Stimulated activated naive CD4-positive, alpha-beta T cell treated with Interleukin-2 at 50 U/mL for 16 hours (primary cell): ENCODE measurements at places on chromosomes 7 and 10.

DNA sequence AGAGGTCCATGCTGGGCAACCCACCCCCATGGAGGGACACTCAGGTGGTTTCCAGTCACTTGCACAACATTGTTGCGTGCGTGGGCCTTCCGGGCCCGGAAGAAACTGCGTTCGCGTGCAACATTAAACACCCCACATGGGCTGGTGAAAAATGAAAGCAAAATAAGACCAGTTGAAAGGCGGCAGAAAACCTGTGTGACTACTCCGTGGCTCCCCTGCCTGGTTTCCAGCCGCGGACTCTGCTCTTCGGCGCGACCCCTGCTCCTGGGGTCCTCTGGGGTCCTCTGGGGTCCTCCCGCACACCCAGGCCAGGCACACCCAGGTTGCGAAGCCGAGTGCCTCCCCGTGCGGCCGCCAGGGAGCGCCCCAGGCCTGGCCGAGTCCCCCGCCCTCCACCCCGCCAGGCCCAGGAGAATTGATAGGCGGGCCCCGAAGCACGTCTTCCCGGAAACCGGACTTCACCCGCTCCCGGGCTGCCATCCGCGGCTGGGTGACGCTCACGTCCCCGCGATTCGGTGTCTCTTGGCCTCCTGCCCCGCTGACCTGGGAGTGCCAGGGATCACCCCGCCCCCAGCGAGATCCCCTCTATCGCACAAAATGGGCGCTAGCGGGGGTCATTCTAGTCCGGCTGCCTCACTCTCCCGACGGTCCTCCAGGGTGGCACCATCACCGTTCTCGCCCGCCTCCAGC, 1.9 kb upstream of the SH2D4B start:
- peak; percentile 65 for DNase-seq

GRCh38 chr10:113613977-113614690, 49.7 kb downstream of the NRAP start:
- DNase-seq, result no peak

DNA sequence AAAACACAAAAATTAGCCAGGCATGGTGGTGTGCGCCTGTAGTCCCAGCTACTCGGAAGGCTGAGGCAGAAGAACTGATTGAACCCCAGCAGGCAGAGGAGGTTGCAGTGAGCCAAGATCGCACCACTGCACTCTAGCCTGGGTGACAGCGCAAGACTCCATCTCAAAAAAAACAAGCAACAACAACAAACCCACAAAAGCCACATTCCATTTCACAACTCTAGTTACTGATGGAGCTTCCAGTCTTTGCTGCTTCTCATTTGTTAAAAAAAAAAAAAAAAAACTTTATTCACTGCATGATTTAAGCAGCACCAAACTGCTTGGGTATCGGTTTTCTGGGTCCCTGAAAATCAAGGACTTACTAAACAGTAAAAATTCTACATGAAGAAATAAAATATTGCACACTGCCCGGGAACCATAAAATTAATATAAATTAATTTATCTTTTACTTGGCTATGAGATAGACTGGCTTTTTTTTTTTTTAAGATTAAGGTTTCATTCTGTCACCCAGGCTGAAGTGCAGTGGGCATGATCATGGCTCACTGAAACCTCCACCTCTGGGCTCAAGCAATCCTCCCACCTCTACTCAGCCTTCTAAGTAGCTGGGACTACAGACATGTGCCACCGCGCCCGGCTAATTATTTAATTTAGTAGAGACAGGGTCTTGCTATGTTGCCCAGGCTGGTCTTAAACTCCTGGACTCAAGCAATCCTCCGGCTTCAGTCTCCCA, 42.0 kb downstream of the SRPK2 start:
- no peak for DNase-seq

DNA sequence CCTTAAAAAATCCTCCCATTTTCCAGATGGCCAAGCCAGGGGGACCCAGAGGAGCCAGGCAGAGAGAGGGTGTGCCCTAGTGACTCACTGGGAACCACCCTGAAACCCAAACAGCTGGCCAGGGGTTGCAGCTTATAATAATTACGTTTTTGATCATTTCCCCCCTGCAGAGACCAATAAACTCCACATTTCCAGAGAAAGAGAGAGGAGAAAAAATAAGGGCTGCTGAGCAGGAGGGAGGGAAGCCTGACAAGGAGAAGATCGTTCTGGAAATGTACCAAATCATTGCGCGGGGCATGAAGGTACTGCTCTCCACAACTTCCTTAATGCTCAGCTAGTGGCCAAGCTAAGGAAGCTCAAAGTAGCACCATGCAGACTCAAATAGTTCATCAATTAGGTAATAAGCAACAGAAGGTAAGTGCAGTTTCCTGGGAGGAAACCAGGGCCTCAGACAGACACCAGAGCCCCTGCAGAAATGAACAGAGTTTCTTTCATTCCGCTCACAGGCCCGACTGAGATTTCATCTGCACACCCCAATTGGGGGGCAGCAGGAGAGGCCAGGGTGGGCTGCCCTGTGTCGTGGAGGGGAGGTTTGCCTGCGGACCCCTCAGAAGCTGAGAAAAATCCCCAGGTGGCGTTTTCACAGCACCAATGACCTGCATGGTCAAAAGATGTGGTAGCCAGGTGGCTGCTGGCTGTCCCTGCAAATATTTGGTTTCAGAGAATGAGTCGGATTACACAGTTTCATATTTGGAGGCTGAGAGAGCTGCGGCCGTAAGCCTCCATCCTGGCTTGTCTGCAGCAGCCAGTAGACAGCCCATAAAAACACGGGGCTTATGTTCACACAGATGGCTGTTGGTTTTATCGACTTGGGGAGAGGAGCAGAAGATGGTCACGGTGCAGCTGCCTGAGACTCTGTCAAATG, 153.2 kb upstream of the LYZL2 start:
- no peak for DNase-seq

- DNase-seq, result no peak
Measured at GRCh38 chr10:123797813-123798212, 93.8 kb downstream of the CPXM2 start.

GRCh38 chr7:79403451-79403850, 50.0 kb downstream of the MAGI2 start:
- DNase-seq, result no peak

GRCh38 chr7:29538389-29538788, 25.2 kb upstream of the PRR15 start:
- DNase-seq, result no peak

GRCh38 chr10:92914478-92915325, 66.4 kb downstream of the EXOC6 start:
- DNase-seq, result peak; percentile 23

DNA sequence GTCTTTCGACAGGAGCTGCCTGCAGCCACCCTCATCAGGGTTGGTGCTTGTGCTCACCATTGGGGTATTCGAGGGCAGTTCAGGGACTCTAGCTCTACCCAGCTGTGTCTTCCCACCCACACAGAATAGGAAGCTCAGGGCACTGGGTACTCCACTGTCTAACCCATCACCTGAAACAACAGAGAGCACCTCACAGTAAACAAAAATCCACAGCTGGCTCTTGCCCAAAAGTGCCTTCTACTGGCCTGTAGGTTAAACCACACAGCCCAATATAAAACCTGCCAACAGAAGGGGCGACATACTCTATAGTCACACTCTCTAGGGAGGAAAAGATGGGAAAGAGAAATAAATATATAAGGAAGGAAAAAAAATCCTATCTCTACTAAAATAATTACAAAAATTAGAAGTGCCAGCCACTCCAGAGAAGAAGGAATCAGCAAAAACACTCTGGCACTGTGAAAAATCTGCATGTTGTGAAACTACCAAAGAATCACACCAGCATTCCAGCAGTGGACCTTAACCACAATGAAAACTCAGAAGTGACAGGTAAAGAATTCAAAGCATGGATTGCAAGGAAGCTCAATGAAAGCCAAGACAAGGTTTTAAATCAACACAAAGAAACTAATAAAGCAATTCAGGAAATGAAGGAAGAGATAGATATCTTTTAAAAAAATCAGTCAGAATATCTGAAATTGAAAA, 110.0 kb downstream of the HGF start:
- no peak for DNase-seq

GRCh38 chr10:43064331-43065075, 12.4 kb upstream of the RET start:
- DNase-seq, result no peak

DNA sequence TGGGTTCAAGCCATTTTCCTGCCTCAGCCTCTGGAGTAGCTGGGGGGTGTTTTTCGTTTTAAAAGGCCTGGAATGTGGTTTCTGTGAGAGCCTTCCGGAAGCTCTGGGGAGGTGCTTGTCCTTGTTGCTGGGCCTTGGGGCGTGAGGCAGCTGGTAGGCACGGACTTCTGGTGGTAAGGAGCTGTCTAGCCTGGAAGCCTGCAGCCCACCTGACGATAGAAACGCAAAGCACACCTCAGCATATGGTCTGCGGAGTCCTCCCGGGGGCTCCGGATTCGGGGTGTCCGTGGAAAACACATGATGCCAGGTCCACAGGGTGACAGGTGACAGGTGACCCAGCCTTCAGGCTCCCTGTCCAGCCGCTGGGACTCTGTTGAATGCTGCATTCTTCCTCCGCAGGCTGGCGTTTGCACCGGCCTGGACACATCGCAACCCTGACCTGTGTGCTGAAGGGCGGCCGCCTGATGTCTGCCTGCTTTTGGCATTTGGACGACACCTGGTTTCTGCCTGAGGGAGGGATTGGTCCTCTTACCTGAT, 37.3 kb downstream of the INPP5A start:
- no peak for DNase-seq

DNA sequence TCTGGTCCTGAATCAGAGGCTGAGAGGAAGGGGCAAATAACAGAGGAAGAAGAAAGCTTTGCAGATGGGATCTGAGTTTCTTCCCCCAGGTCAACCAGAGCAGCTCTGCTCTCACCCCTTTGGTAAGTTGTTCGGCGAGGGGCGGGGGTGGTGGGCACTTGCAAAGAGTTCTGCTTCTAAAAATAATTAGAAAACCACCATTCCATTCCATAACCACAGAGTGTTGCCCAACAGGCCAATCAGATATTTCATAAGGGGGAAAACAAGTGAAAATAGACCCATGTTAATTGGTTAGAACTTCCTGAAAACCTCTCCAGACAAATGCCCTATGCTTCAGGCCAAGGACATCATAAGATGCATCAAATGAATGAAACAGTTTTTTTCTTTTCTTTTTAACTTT, 43.6 kb upstream of the R3HCC1L start:
- no peak for DNase-seq

- no peak for DNase-seq
Measured at GRCh38 chr10:82817676-82818422, 942.9 kb downstream of the NRG3 start.

- no peak for DNase-seq
Measured at GRCh38 chr7:674454-675410, 51.8 kb upstream of the DNAAF5 start.

DNA sequence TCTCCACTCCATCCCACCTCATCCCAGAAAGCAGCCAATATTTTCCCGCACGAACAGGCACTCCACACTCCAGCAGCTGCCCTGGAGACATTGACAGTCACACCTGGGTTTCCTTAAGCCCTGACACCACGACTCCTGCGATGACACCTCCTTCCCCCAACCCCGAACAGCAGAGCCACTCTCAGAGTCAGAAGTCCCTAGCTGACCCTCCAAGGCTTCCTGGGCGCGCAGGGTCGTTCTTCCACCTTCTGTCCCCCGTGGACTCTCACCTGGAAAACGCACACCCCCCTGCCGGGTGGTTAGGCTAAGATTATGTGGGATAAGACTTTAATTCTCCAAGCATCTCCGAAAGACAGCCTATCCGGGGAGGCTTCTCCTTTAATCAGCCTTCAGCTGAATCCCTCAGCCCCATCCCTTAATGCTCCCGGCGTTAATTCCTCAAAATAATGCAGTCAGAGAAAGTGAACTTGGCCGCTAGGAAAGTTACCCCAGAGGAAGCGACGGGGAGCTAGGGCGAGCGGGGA, 1.1 kb downstream of the DENND11 start:
- no peak for DNase-seq

GRCh38 chr10:121754666-121755065, 156.4 kb upstream of the FGFR2 start:
- DNase-seq, result no peak

- no peak for DNase-seq
Measured at GRCh38 chr10:13891128-13892000, 304.6 kb downstream of the PRPF18 start.

- DNase-seq, result peak; percentile 11
Measured at GRCh38 chr10:30784897-30785605, 155.5 kb upstream of the LYZL2 start.

DNA sequence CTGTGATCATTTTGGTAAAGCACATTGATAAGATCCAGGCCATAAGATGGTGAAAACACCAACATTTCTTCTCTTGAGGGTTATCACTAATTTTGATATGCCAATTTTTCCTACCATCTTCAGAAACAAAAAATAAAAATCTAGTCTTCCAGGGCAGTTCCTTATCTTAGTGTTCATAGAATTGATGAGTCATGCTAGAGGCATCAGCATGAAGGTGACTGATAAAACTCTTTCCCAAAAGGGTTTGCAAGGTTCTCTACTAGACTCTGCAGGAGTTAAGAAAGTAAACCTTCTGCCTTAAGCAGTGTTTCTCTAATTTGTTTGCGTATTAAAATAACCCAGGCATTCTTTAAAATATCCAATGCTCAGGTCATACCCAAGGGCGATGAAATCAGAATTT, 483.1 kb upstream of the CNTNAP2 start:
- DNase-seq, result no peak

- DNase-seq, result no peak
Measured at GRCh38 chr7:100686201-100686821, 7.7 kb downstream of the GIGYF1 start.

GRCh38 chr7:12211711-12212485, 804 bp downstream of the TMEM106B start:
- DNase-seq, result no peak

- no peak for DNase-seq
Measured at GRCh38 chr10:101291331-101292193, 62.3 kb upstream of the LBX1 start.

DNA sequence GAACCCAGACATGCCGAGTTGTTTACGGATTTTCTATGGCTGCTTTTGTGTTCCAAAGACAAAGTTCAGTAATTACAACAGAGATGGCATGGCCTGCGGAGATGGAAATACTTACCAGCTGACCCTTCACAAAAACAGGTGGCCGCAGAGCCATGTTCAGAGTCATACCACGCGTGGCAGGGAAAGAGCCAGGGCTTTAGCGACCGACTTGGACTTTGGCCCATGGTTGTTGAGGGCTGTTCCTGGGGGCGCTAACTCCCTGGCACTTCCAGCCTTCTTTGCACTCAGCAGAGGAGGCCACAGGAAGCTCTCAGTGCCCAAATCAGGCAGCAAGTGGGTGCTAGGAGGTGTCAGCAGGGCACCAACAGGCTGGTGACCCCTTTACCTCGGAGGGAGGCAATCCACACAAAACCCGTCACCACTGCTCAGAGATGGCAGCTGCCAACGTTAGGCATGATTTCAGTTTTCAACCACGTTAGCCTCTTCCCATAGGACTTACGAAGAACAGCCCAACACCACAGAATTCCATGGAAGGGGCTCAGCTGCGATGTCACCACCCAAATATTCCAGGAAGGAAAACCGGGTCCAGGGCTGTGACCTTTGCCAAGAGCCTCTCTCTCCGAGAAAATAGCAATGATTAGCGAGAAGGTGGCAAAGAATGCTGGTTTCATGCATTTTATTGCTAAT, 21.4 kb upstream of the CNPY1 start:
- no peak for DNase-seq
